ENCODE measurements at places on chromosomes 2 and 18.

DNA sequence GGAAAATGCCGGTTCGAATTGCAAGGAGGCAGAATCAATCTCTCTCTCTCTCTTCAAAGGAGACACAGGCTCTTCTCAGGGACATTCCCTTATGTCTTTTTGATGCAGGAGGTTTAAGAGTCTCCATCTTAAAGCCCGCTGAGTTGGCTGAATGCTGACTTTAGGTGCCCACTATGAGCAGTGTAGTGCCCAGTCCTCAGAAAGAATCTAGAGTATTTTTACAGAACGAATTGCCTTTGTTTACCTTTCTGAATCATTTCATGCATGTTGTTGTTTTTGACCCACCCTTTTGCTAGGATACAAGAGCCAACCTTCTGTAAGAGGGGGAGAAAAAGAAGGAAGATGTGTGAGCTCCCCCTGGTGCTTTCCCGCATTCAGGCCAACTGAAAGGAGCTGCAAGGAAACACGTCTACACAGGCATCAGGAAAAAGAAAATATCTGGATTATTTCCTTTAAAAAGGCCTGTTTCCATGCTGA lies 193.5 kb upstream of the TCF4 start:
- DNase-seq, result peak; percentile 53

GRCh38 chr18:42271647-42272414 lies 316.8 kb downstream of the PIK3C3 start:
- no peak for DNase-seq

- DNase-seq, result no peak
Measured at GRCh38 chr2:73176205-73176880, 26.0 kb upstream of the NOTO start.

GRCh38 chr2:65349863-65350262 lies 82.5 kb downstream of the SPRED2 start:
- DNase-seq, result no peak

- no peak for DNase-seq
Measured at GRCh38 chr18:13892098-13892497, 23.2 kb downstream of the MC2R start.

- no peak for DNase-seq
Measured at GRCh38 chr2:141440072-141440635, 690.7 kb downstream of the LRP1B start.

- DNase-seq, result no peak
Measured at GRCh38 chr2:236164925-236165841, 3.0 kb downstream of the GBX2 start.

DNA sequence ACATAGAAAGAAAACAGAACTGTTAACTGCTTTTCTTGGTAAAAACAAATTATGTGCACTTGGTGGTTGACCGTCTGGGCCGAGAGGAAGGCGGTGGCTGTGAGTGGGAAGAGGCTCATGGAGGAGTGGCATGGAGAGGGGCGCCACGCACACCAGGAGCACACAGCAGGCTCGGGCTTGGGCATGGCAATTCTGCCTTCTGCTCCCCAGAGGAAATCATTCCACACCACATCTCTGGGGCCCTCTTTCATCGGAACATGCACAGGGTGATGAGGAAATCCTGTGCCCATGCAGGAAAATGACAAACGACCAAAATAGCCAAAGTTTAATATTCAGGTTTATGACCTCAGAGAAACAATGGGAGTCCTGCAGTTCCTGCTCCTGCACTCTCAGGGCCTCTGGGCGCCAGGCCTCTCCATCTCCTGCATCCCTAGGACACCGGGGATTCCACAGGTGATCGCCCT lies 26.4 kb downstream of the WDFY1 start:
- DNase-seq, result no peak
